ENCODE measurements at places on chromosomes 16 and 17. TPM values are rescaled to one million over a fixed set of nuclear protein-coding genes. Genes with fewer than 3 reads are reported as not detected.

Gene GLYR1
- polyA plus RNA-seq = 134 TPM

Gene PROCA1
- 11.8 TPM for polyA plus RNA-seq

Gene CDH11
- polyA plus RNA-seq = 85.0 TPM

Gene TBC1D3G
- not detected for polyA plus RNA-seq

Gene GDPD3
- polyA plus RNA-seq = 10.9 TPM

Data from spinal cord (tissue), 10 donors.